ENCODE measurements at places on chromosomes 6 and 20.

- no peak for DNase-seq
Observed at GRCh38 chr6:93784794-93785693, 365.7 kb upstream of the EPHA7 start.

GRCh38 chr6:154882107-154882506 is 113.0 kb upstream of the TIAM2 start:
- no peak for DNase-seq

DNA sequence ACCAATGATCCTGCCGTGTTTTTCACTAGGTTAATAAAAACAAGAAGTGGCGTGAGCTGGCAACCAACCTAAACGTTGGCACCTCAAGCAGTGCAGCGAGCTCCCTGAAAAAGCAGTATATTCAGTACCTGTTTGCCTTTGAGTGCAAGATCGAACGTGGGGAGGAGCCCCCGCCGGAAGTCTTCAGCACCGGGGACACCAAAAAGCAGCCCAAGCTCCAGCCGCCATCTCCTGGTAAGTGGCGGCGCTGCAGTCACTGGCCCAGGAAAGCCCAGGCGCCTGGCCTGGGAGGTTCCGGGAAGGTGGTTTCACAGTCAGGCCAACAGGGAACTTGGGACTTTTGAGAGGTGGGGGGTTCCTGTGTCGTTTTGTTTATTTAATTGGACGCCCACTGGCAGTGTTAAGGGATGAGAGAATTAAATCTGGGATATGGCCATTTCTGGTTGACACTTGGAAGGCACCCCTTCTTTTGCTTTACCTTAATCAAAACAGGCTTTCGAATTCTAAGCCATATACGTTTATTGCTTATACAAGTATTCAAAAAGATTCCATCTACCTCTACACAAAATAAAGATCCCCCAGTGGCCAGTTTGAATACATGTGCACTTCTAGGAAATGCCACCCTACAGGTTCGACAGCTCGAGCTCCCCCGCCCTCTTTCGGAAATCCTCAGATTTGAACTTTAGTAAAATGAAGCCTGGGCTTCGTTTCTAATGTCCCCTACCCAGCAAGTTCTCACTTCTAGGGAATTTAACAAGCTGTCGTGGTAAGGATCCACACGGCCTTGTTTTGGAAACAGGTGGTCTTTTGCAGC is 138.9 kb downstream of the TMEM242 start:
- DNase-seq: peak; percentile 60

DNA sequence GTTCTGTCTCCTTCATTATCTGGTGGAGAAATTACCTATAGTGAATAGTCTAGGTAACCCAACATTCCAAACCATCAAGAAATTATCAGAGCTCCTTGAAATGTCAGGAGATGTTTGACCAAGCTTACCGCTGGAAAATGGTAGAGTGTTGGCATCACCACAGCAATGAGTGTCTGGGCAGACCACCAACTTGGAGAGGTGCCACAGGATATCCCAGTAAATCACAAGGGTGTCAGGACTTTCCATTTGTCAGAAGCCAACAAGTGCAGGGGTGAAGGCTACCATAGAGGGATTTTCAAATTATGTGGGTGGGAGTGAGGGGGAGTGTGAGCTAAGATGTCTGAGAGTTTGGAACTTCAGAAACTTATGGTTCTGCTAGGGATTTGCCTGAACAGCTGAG is 73.2 kb downstream of the VGLL2 start:
- DNase-seq: no peak

- DNase-seq: no peak
Observed at GRCh38 chr6:164996838-164997237, 312.6 kb downstream of the C6orf118 start.

DNA sequence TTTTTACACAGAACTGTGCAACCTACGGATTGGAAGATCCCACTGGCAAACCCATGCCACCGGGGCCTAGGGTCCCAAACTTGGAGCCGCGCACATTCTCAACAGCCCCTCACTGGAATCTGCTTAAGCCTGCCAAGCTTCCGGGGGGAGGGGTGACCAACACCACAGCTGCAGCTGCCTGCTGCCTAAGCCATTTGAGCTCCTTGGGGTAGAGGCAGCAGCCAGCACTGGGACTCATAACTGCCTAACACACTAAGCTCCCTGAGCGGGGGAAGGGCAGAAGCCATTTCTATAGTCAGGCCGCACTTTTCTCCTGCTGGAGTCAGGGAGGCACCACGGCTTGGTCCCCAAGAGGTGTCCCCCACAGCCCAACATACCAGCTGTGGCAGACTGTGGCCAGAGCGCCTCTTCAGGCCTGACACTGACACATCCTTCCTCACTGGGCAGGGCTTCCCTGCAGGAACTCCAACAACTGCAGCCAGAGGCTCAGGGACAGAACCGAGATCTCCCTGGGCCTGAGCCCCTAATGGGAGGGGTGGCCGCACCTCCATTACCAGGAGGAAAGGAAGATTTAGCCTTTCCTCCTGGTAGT is 270.3 kb upstream of the ECI2 start:
- DNase-seq: no peak

GRCh38 chr6:169963581-169964297 is 212.3 kb downstream of the ERMARD start:
- DNase-seq: no peak

DNA sequence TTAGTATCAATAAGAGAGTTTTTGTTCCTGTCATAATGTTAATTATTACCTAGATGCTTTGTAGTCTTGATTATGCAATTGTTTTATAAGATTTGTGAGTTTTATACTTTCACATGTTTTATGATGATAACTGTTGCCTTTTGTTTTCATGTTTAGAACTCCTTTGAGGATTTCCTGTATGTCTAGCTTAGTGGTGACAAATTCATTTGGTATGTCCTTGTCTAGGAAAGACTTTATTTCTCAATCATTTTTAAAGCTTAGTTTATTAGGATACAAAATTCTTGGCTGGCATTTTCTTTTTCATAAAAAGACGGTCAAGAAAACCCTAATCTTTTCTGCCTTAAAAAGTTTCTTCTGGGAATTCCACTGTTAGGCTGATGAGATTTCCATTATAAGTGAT is 849.9 kb upstream of the EYS start:
- no peak for DNase-seq

DNA sequence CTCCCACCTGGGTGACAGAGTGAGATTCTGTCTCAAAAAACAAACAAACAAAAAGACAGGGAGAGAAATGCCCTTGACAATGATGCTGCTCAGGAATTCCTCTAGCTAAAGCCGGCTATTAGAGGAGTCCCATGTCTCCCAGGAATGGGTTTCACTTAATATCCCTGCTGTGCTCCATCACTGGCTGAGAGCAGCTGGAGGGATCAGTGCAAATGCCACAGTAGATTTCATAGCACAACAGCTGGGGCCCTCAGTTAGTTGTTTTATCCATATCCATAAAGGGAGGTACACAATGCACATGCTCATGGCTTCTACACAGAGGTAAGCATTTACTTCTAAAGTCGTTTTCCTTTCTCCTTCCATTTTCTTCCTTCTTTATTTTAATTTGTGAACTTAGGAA is 742.0 kb upstream of the POU3F2 start:
- no peak for DNase-seq

GRCh38 chr6:37906121-37906520 is 86.6 kb downstream of the ZFAND3 start:
- DNase-seq: no peak

DNA sequence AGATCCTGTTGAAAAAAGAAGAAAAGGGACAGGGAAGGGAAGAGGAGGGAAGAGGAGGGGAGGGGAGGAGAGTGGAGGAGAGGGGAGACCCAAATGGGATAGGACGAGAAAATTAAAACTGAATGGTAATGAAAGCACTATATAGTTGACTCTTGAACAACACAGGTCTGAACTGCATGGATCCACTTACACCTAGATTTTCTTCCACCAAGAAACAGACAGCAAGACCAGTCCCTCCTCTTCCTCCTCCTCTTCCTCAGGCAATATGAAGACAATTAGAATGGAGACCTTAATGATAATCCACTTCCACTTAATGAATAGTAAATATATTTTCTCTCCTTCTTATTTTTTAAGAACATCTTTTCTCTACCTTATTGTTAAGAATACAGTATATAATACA is 113.5 kb downstream of the EPB41L2 start:
- DNase-seq: no peak

GRCh38 chr6:3848925-3849605 is at the start of gene FAM50B:
FAM50B (plus strand) TSS chr6:3849373; CDS start chr6:3849812, 439 bp downstream.
- DNase-seq: no peak

DNA sequence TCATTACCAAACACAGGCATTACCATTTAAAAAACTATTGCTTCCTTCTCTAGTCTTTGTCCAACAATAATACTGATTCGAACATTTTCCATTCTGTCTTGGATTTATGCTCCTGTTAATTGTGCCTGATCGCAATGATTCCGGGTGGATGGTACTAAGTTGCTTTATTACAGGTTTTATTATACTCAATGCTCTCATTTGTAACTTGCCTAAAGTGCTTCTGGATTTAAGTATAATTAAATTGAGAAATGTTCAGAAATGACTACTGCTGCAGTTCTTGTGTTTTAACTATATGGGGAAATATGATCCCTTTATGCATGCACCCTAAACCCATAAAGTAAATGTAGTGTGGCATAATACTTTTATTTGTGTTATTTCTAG is 7.2 kb downstream of the TFAP2A start:
- no peak for DNase-seq

DNA sequence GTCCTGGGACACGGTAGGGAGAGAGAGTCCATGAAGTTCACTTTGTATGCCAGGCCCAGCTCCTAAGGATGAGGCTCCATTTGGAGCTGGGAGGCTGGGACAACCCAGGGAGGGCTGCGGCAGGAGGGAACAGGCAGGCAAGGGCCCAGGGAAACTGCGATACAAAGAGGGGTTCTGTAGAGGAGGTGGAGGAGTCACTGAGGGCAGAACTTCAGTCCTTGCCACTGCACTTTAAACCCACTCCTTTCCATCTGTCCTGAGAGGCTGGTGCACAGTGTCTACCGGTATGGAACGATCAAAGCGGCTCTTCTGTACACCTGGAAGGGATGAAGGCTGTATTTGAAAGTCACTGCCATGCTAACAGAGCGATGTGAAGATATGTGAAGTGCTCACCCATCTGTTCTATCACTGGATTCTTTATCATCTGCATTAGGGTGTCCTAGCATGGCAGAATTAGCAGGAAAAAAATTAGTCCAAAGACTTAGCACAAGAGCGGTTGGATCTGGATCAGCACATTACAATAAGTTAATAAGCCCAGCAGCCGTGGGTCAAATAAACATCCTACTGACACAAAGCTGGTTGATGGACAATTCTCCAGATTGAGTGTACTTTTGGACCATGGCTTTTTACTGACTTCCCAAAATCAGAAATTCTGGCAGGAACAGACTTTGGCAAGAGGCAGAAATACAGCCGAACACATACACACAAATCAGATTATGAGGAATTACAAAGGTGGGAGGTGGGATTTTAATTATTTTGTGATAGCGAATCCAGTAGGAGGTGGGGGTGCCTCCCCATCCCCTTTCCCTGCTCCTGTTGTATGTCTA is 20.9 kb upstream of the ZFAND3 start:
- DNase-seq: no peak

DNA sequence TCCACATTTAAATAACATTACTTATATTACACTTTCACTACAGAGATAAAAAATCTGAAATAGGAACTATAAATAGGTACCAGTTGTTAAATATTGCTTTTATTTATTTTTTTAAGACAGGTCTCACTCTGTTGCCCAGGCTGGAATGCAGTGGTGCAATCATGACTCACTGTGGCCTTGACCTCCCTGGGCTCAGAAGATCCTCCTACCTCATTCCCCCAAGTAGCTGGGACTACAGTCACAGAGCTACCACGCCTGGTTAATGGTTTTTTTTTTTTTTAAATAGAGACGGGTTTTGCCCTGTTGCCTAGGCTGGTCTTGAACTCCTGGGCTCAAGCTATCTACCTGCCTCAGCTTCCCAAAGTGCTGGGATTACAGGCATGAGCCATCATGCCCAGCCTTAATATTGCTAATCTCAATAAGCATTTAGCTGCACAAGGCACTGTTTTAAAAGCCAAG is 17.3 kb downstream of the EEF1E1 start:
- DNase-seq: no peak

GRCh38 chr20:9119776-9120175 is 50.9 kb downstream of the PLCB4 start:
- DNase-seq: no peak
